ENCODE measurements at places on chromosomes 2 and 18.

DNA sequence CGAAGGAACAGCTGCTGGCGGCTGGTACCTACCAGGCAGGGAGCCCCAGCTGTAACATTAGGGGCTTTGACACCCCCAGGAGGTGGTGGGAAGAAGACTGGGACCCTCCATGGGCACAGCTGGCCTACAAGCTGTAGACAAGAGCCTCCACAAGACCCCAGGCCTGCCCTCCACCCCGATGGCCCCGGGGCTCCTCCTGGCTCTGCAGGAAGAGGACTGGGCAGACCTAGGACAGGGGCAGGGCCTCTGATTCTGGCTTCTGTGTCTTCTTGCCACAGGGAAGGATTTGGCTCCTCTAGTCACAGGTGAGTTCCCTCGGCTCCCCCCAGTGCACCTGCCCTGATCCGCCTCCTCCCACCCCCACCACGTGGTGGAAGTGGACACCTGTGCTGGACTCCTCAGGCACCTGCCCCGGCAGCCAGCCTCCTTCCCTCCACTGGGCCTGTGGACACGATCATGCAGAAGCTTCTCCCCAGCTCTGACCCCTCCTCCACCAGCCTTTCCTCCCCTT lies 53.4 kb upstream of the ODC1 start:
- no peak for DNase-seq

DNA sequence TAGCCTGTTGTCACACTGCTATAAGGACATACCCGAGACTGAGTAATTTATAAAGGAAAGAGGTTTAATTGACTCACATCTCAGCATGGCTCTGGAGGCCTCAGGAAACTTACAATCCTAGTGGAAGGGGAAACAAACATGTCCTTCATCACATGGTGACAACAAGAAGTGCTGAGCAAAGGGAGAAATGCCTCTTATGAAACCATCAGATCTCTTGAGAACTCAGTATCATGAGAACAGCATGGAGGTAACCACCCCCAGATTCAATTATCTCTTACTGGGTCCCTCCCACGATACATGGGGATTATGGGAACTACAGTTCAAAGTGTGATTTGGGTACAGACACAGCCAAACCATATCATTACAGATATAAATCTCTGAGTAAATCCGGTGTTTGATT lies 148.7 kb downstream of the PRPF40A start:
- DNase-seq, result no peak

DNA sequence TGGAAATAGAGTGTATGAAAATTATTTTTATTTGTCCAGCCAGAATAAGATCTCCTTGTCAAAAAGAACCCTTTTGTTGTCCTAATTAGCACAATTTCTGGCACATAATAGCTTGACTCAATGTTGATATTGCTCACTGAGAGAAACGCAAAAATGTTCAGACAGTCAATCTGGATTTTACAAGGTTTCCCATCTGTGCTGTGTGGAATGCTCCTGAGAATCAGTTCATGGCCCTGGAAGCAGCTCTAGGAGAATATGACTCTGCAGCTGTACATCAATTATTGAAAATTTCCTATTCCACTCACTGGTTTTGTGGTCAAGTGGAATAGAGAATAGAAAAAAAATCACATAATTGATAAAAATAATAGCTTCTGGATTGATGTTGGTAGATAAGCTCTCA lies 1582.9 kb upstream of the NXPH2 start:
- DNase-seq, result no peak

GRCh38 chr2:118913131-118913802 lies 28.7 kb upstream of the MARCO start:
- DNase-seq, result no peak

- DNase-seq, result peak; percentile 12
Measured at GRCh38 chr2:74876081-74876886, 42.4 kb downstream of the HK2 start.

DNA sequence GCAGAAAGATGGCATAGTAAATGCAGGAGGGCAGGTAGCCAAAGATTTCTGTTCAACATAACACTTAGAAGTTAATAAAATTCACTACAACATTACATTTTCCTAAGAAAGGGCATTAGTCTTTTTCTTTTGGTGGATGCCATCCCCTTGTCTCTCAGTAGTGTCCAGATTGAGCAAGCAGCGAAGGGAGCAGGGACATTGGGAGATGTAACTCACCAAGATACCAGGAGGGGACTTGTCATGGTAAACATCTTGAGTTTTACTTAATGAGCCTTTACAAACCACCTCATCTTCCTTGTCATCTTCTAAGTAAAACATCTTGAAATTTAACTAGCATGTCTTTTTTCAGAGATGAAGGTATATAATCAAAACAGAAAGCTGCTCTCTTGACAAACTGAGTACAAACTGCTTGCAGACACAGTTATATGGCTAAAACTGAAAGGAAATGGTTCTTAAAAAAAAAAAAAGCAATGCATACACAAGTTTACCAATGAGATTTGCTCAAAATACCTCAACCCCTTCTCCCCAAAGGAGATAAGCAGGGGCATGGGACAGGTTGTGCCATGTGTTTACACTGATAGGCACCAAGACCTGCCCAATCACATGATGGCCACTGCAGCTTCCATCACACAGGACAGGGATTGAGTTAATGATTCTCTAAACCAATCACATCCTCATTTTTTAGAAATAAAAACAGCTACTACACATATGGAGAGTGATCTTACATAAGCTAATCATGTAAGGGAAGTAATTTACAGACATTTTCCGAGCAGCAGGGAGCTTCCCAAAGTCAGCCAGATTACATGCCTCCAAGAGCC lies 30.3 kb downstream of the LPIN2 start:
- no peak for DNase-seq

DNA sequence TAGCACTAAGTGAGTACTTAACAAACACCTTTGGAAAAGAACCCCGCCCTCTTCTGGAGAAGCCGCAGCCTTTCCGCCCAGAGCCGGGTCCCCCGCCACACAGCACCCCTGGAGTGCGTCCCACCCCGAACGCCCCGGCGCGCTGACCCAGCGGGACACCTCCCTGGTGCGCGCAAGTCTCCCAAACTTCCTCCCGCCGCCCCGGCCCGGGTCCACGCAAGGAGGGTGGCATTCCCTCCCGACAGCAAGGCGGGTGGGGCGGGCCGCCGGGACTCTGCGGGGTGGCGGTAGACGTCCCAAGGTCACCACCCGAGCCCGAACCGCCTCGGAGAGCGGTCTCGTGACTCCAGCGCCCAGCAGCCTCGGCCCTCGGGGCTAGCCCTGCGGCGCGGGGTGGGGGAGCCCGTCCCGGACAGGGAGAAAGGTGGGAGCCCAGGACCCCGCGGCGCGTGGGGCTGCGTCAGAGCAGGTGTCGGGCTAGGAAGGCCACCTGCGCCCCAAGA lies 598 bp downstream of the CCDC93 start:
- DNase-seq, result peak; percentile 37

- DNase-seq, result no peak
Measured at GRCh38 chr18:63262369-63263335, 56.9 kb downstream of the BCL2 start.

DNA sequence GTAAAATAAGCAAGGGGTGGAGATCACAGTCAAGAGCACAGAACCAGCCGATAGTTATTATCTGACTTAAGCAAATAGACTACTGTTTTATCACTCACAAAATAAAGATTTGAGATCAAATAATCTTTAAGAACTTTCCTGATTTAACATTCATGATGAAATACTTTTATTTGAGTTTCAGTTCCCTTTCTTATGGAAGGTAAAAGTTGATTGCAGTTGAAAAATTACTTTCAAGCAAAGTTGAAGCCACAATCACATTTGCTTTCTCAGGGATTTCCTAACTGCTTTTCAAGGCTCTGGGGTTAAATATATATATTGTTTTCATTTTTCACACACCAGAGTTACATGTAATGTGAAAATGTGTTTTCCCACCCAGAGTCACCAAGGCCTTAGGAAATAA lies 599.5 kb downstream of the KCNJ3 start:
- DNase-seq, result no peak

GRCh38 chr2:234308073-234308812 lies 188.6 kb downstream of the ARL4C start:
- no peak for DNase-seq

- DNase-seq, result no peak
Measured at GRCh38 chr2:112876971-112877361, 34.0 kb upstream of the IL37 start.

DNA sequence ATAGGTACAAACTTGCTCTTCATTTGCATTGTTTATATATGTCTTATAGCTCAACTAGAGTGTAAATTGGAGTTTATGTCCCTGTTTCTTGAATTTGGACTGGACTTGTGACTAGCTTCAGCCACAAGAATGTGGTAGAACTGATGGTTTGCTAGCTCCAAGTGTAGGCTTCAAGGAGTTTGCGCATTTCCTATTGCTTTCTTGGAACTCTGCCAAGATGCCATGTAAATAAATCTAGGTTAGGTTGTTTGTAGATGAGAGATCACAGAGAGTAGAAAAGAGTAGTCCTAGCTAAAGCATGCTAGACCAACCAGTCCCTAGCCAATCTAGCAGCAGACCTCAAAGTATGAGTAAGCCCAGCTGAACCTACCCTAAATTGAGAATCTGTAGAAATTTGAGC lies 183.0 kb upstream of the CYP26B1 start:
- no peak for DNase-seq

DNA sequence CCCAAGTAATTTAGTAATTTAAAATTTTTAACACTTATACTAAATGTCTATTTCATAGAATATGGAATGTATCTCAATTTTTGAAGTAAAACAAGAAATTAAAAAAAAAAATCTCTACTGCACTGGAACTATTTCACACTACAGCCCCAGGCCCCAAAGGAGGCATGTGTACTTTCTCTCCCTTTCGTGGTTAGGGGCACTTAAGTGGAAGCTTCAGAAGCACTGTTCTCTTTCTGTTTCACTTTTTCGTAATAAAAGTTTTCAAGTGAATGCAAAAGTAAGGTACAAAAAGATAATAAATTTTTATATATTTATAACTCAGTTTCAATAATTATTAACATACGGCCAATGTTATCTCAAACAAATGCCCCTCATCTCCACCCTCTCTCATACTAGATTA lies 123.8 kb upstream of the STON1 start:
- no peak for DNase-seq

- no peak for DNase-seq
Measured at GRCh38 chr18:44771956-44772917, 91.5 kb downstream of the SETBP1 start.

- DNase-seq, result no peak
Measured at GRCh38 chr2:219574484-219575311, 2.6 kb downstream of the INHA start.

DNA sequence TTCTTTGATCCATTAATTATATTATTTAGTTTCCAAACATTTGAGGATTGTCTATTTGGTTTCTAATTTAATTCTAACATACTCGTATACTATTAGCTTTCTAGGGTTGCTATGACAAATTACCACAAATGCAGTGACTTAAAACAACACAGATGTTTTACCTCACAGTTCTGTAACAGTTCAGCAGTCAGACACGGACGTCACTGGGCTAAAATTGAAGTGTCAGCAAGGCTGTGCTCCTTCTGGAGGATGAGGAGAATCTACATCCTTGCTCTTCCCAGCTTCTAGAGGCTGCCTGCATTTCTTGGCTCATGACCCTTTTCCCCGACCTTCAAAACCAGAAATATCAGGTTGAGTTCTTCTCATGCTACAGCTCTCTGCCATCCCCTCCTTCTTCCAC lies 117.6 kb downstream of the TFCP2L1 start:
- DNase-seq, result no peak

DNA sequence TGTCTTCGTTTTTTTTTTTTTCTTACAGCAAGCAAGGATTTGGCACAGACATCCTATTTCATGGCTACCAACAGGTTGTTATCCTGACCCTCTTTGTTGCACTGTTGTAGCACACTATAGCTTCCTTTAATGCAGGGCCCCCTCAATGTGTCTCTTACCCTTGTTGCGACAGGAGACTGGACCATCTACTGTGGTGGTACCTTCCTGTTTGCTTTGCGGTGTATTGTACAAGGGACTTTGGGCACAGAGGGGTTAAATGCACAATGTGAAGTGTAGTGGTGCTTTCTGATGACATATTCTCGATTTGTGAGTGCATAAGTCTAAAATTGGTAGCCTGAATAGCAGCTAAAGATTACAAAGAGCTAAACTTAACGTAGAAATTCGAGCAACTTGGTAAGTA lies 27.5 kb downstream of the CCNT2 start:
- DNase-seq, result no peak

DNA sequence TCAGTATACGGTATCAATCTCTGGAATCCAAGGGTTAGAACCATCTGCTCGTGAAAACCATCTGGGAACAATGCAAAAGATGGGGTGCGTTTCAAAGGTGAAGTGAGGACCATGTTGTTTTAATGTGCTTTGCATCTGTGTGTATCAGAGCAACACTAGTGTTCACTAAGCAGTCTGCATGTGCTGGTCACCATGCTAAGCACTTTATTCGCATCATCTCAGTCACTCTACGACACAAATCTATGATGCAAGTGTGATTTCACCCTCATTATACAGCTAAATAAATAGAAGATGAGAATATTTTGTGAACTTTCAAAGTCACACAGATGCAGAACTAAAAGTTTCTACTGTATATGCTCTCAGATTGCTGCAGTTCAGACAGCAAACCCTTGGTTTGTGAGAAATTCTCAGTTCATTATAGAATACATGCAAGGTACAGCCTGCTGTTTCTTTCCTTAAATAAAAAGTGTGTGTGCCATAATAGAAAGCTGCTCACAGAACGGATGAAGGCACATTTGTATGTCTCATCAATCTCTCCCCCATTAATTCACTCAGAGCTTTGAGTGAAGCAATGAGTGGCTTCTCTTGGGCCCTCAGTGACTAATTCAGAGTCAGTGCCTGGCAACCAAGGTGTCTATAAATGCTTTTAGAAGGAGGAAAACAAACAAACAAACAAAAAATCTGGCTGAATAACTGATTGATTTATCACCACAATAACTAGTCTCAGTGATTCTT lies 652.8 kb upstream of the SOX11 start:
- DNase-seq, result no peak

DNA sequence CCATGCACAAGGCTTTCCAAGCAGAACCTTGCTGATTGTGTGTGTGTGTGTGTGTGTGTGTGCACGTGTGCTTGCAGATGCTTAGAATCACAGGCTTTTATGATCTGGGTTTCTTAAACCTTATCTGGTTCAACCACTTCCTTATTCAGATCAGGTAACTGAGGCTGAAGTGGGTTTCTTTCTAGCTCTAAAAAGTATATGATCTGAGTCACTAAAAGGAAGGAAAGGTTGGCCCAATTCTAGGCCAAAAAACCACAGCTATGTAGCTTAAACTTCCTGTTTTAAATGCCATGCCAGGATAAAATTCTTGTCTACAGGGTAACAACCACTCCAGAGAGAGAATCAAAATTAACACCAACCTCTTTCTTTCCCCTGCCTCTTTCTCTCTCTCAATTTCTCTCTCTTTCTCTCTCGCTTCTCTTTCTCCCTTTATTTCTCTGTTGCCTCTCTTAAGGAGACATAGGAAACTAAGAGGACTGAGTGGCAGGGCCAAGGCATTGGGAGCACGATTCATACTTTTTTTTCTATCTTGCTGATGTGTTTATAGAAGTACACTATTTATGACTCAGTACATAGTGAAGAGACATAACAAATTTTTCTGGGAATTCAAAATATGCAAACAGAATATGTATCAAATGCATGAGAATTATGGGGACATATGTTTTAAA lies 140.3 kb downstream of the TRIB2 start:
- DNase-seq, result no peak
